Lung (tissue), 17 donors: ENCODE measurements at places on chromosomes 13 and 19.

- DNase-seq, result no peak
These were observed 44.8 kb downstream of the ING1 start for GRCh38 chr13:110758195-110758805.

DNA sequence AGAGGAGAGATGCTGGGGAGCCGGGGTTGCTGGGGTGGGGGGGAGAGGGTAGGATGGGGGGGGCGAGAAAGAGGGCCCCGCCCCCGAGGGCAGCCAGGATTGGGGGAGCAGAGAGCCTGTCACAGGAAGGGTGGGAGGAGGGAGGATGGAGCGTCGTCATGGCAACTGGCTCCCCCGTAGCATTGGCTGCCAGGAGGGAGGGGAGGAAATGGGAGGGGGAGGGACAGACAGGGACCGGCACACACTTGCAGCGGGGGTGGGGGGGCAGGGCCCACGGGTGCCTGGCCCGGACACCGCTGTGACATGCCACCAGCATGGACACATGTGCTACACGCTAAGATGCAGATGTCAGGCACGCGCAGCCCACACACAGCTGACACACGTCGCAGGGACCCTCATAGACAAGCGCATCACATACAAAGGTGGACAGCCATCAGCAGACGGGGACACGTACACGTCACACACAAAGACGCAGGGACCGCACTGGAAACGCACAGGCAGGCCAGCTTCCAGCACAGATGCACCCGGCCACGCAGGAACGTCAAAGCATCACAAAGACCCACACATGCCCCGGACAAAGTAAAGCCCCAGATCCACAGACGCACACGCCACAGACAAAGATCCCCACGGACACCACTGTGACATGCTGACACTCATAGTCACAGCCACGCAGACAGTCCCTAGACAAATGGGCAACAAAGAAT lies at the start of gene LMTK3:
Gene LMTK3 (minus strand): TSS at position 36 of the 704 bp plus-strand sequence. CDS start 259 bp downstream, outside the sequence.
- no peak for DNase-seq

- DNase-seq, result no peak
These were observed 64.8 kb downstream of the SOX1 start for GRCh38 chr13:112131713-112132113.

- no peak for DNase-seq
These were observed 2.1 kb upstream of the NLRP7 start for GRCh38 chr19:54949412-54949811.

- DNase-seq, result no peak
These were observed 35.7 kb downstream of the TFDP1 start for GRCh38 chr13:113620036-113620796.
